ENCODE measurements at places on chromosomes 11 and 22.

- no peak for DNase-seq
These were observed 41.5 kb downstream of the OR4C45 start for GRCh38 chr11:50074161-50074560.

GRCh38 chr11:116129456-116129855, 625.2 kb upstream of the CADM1 start:
- no peak for DNase-seq

- no peak for DNase-seq
These were observed 127.4 kb downstream of the PHF21B start for GRCh38 chr22:44882226-44882905.

DNA sequence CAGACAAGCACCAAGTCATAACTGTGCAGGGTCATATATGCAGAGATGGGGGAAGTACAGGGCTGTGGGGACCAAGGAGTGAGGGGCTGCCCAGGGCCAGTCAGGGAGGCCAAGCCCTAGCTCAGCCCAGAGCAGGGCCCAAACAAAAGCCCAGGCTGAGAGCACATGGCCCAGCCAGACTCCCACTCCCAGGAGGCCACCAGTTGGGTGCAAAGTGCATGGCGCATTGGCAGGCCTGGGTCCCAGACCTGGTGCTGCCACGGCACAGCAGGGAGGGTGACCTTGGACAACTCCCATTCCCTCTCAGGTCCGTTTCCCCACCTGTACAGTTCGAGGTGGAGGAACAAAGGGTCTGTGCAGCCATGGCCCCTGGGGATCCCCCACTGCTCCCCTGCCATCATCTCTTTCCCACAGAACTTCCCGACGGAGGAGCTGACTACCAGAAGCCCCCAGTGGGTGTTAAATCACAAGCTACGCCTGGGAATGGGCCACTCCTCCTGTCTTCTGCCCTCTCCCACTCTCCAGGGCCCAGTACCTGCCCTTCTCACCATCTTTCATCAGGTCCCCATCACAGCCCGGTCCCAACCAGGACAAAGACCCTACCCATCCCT, 608 bp downstream of the NIPSNAP1 start:
- no peak for DNase-seq

DNA sequence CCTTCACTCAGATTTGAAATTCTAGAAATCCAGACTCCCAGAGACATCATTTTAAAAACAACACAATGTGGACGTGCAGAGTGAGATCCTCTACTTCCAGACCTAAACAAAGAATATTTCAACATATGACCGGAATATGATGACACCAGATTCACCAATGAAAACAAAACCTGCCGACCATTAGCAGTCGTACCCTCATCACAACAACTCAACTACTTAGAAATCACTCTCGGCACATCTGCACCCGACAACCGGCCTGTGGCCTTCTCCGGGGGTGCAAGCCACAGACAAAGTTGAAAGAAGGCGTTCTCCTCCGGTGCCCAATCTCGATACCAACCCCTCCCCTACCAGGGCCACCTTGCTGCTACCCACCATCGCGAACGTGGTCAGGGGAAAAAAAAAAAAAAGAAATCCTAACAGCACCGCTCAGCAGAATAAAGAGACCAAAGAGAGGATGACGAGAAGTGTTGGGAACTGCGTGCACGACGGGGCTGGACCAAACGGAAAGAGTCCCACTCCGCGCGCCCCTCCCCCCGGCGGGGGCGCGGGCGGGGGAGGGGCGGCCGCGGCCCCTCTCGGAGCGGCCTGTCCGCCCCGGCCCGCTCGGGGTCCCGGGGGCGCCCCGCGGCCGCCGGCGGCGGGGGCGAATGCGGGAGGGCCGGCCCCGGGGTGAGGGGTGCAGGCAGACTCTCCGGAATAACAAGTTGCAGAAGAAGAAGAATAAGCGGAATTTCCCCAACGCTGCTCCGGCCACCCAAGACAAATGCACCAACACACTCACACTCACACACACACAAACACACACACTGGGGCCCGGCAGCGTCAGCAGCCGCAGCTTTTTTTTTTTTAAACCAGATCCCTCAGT, 1.7 kb downstream of the PHF21A start:
- peak; percentile 31 for DNase-seq

GRCh38 chr11:2215230-2215560, 43.6 kb upstream of the TH start:
- no peak for DNase-seq

DNA sequence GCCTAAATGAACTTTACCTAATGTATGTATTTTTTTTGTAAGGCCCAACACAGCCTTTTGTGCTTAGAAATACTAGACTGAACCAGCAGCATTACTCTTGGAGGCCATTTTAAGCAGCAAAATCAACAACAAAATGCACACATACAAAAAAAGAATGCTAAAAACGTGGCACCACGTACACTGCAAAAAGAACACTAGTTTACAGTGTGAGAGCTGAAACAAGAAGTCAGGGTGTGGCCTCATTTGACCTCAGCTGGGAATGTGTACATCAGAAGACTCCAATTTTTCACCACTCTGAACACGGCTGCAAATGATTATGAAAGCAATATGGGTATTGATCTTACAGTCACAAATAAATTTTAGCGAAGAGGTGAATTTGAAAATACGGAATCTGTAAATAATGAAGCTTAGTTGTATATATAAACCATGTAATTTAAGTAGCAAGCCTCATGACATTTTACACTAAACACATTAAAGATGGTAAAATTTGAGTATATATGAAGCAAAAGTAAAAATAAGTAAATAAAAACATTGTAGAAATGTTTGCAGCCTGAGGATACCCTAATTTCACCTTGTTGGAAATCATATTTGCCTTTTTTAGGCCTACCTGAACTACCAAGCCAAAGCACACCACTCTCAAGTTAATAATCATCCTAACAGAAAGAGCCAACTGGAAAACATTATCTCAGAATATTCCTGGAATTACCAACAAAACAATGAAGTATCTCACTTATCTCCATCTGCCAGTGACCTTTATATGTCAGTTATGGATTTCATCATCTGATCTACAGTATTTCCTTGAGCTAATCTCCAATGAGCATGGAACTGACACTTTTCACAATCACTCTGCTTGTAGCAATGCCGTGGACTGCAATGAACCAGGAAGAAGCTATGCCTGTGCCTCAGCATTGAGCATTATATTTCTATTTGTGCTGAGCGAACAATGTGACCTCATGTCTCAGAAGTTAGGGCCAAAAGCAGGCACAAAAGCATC, 319.5 kb upstream of the FAT3 start:
- no peak for DNase-seq

- no peak for DNase-seq
These were observed 60.9 kb downstream of the PKNOX2 start for GRCh38 chr11:125225401-125225800.
